Activated CD4-positive, alpha-beta T cell treated with anti-CD3 and anti-CD28 coated beads, Interleukin-2, amount 10 ng/mL, durations not matched to agents 24 days and 14 days (primary cell): ENCODE measurements at places on chromosomes 7 and 10. TPM values are rescaled to one million over a fixed set of nuclear protein-coding genes. Genes with fewer than 3 reads are reported as not detected.
A peak's percentile ranks its signal among the peaks of the same experiment; 100 is the strongest.

GRCh38 chr7:26609532-26609931, 254.9 kb downstream of the SKAP2 start:
- DNase-seq, result no peak

GRCh38 chr10:128275388-128276177, 149.4 kb upstream of the MKI67 start:
- no peak for DNase-seq

- no peak for DNase-seq
Measured at GRCh38 chr7:38928506-38928905, 19.5 kb upstream of the VPS41 start.

- peak; percentile 90 for DNase-seq
Measured at GRCh38 chr10:80487791-80488538, 33.9 kb downstream of the TSPAN14 start.

GRCh38 chr10:129523031-129523722, 56.1 kb downstream of the MGMT start:
- DNase-seq, result no peak

GRCh38 chr10:120422457-120422856, 34.6 kb upstream of the PLPP4 start:
- DNase-seq, result no peak

GRCh38 chr7:119065966-119066365, 841.5 kb downstream of the ANKRD7 start:
- no peak for DNase-seq

DNA sequence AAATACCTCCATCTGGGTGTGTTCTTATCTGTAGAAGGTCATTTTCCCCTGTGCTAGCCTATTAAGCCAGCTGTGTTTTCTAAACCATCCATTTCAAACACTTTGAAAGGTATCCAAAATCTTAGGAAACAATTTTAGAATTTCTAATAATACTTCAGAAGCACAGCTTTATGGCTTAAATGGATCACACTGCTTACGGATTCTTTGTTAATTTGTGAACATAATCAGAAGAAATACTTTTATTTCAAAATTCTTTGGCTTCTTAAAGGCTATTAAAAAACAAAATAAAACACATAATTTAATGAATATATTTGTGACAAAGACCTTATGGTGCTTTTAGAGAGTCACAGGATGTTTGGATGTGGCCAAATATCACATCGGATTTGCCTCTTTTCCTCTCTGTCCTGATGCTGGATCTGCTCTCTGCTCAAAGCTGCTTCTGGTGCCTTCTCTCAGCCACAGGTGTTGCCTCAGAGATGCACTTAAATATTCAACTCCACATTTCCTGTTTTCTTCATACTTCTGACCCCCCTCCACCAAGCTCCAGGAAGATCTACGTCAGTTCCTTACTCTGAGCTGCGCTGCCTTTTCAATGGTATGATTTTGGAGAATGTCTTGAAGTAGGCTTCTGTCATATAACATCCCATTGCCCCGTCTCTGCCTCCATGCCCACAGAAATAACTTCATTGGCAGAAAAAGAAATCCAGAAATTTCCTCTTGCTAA, 230.6 kb downstream of the MLLT10 start:
- peak; percentile 77 for DNase-seq

Gene KCND2
- total RNA-seq, result not detected in 2 replicates

Gene SSC4D
- 0.77 and 0.80 TPM in 2 replicates for total RNA-seq

Gene KNDC1
- total RNA-seq, result 0.19 and 0.21 TPM in 2 replicates
